ENCODE measurements at places on chromosomes 2 and 18. TPM values are rescaled to one million over a fixed set of nuclear protein-coding genes. Genes with fewer than 3 reads are reported as not detected.

UGT1A7 gene
- not detected for total RNA-seq

BCL2 gene
- 66.9 TPM for total RNA-seq

COPS8 gene
- 66.8 TPM for total RNA-seq

FOXI3 gene
- total RNA-seq = not detected

ASXL2 gene
- 37.8 TPM for total RNA-seq

GRHL1 gene
- total RNA-seq = 1.1 TPM

GRCh38 chr2:202007015-202007982 lies 26.4 kb upstream of the FZD7 start:
- DNase-seq = no peak

DNA sequence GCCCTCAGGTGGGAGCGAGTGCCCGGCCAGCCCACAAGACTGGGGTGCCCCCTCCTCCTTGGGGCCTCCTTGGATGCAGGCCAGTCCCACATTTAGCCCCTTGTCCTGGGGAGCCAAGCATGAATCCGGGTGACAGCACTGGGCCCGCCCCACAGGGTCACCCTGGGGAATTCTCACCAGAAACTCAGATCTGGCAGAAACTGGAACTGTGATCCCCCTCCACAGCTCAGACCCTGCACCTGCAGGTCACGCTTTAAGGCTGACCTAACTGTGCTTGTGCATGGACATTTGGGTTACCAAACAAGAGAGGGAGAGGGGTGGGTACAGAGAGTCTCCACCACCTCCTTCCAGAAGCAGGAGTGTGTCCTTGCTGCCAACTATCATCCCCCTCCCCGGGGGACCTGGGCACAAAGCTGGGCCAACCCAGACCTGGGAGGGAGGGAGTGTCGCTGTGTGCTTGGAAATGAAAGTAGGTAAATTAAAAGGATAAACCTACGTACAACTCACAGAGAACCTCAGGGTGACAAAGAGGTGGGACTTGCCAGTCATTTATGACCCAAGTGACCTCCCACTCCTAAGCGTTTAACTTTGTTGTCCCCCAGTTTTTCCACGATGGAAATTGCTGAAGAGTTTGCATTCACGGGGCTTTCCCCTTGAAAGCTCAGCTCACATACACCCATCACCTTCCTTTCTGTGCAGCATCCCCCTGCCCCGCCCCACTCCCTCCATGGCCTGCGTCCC lies 9.1 kb downstream of the ITM2C start:
- peak; percentile 43 for DNase-seq

- peak; percentile 64 for DNase-seq
Measured at GRCh38 chr2:46239175-46239846, 57.9 kb upstream of the EPAS1 start.

GRCh38 chr2:50513724-50514123 lies 518.2 kb downstream of the NRXN1 start:
- no peak for DNase-seq

DNA sequence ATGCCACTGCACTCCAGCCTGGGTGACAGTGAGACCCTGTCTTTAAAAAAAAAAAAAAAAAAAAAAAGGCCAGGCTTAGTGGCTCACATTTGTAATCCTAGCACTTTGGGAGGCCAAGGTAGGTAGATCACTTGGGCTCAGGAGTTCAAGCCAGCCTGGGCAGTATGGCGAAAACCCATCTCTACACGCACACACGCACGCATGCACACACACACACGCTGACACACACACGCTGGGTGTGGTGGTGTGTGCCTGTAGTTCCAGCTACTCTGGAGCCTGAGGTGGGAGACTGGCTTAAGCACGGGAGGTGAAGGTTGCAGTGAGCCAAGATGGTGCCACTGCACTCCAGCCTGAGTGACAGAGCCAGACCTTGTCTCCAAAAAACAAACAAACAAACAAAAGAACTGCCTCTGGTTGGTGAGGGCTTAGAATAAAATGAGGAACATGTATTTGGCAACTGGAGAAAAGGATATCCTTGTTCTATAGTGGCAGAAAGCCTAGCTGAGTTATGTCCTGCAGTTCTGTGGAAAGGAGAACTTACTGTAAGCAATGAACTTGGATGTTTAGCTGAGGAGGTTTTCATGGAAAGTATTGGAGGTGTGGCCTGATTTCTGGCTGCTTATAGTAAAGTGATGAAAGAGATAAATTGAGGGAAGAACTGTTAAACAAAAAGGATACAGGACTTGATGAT lies 34.0 kb downstream of the HAT1 start:
- DNase-seq = no peak

DNA sequence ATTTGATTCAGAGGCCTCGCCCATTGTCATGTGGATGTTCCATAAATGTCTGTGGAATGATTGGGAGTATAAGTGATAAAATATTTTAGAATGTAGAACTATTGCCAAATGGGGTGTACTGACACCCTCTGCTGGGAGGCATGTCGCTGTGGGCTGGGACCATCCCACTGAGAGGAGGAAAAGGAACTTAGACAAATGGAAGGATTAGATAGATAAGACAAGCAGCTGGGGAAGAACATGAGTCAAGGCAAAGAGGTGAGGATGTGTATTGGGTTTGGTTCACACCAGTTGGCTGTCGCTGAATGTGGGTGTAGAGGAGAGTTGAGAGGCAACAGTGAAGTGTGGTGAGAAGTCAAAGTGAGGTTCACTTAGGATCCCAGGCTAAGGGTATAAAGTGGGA lies 4.0 kb downstream of the C2orf74 start:
- no peak for DNase-seq

GRCh38 chr18:73168236-73168635 lies 300.4 kb upstream of the NETO1 start:
- no peak for DNase-seq

GRCh38 chr2:221518201-221518934 lies 53.7 kb downstream of the EPHA4 start:
- DNase-seq = peak; percentile 39

GRCh38 chr18:10231220-10231619 lies 223.2 kb upstream of the APCDD1 start:
- DNase-seq = no peak

GRCh38 chr18:46759890-46760289 lies 3.0 kb upstream of the ST8SIA5 start:
- DNase-seq = no peak

DNA sequence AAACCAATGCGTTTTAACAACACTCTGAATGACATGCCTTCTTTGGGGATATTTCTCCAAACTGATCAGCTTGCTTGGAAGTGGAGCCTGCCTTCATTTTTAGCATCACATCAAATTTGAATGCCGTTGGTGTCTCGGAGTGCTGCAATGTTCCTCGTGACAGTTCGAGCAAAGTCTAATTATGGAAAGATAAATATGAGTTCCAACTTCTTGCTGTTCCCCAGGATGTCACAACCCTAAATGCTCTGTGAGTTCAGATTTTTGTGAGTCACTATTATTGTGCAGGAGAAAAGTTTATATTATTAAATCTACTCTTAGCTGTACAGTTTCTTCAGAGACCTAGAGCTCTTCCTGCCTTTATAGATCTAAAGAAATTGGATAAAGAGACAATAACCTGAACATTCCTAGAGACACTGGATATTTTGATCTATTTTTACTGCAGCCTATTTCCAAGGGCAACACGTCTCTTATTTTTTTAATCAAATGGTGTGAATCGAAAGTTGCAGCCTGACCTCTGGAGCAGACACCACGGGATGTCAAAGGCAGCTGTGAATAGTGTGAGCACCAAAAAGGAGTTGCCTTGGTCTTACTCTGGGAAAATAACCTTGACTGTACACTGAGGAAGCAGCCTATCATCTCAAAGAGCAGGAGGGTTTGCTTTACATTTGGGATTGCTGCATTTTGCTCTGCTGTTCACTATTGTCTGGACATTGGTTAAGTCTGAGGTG lies 330.1 kb downstream of the TDRD15 start:
- DNase-seq = no peak

Data from activated CD4-positive, alpha-beta memory T cell treated with anti-CD3 and anti-CD28 coated beads for 36 hours (primary cell).